ENCODE measurements at places on chromosomes 5 and 9.

DNA sequence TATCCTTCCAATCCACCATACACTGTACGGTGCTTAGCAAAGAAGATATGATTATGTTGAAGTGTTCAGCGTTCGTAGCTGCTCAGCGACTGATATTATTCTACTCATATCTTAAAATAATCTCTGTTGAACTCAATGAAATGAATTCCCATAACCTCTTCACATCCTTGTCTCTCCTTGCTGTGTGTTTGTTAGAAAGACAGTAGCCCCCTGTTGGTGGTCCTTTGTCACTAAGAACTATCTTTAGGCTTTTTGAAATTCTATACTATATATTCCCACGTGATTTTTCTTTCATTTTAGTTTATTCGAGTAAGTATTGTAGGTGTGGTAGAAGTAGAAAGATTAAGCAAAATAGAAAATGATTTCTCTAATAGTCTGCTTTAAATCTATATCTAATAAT lies 762.8 kb upstream of the WWC1 start:
- no peak for DNase-seq

DNA sequence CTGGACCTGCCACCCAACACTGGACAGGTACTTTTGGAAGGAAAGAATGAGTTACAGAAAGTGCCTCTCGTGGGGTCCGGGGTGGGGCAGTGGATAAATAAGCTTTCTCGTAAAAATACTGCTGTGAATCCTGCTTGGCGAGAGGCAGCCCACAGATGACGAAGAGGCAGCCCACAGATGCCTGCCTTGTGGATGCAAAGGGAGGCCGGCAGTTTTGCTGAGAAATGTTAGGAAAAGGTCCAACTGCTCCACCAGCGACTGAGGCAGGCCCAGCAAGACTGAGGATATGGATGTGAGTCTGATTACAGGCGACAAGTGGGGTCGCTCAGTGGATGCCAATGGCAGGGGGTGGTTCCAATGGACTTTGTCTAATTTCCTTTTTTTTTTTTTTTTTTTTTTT lies 79.1 kb upstream of the PPP1R26 start:
- no peak for DNase-seq

DNA sequence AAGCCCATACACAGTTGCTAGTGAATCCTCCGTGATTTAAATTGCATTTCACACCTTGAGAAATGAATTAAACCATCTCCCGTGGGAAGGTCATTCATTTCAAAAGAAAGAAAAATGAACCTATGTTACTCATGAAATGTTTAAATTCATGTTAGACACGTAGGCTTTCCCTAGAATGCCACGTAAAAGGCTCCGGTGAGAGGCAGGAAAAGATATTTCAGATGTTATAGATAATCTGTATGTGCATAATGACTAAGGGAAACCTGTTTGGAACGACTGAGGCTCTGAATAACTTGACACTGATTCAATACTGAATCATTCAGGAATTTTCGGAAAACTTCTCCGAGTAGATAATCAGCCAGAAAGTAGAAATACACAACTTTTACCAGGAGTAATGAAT lies 134.3 kb upstream of the ICE1 start:
- no peak for DNase-seq

GRCh38 chr9:36029202-36029601 lies 7.5 kb upstream of the RECK start:
- DNase-seq = no peak

DNA sequence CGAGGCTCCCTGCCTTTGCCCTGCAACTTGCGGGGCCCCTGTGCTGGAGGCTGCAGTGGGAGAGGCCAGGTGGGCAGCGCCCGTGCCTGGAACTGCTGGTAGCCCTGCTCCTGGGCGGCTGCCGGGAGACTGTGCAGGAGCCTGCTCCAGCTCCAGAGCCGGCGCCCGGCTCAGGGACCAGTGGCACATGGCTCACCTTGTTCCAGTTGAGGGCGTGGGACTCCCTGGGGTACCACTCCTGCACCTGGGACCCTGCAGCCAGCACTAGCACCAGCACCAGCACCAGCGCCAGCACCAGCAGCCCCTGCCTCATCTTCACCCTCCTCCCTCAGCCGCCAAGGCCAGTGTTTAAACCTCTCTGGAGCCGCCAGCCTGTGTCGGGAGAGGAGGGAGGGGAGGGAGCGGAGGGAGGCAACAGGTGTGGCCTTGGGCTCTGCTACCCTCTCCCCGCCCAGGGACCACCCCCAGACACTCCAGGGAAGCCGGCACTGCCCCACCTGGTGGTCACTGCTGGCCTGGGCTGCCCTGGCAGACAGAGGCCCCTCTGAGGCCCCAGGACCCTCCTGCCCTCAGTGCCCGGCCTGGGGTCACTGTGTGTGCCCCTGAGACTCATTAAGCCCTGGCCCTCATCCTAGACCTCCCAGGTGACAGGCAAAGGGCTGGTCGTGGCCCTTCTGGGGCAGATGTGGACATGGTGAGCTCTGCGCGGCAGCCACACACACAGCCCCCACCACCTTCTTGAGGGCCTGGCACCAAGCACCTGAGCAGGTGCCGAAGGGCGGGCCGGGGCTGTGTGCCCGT lies at the start of gene LCN10:
Gene LCN10, minus strand, starts transcription at position 350 of the 801 bp plus-strand sequence. Its CDS starts 37 bp downstream, at position 313.
- DNase-seq = no peak

Data from activated T-helper 1 cell treated with anti-CD3 and anti-CD28 coated beads, Interleukin-2, amount 50 U/mL, for 16 hours (primary cell).